Fibroblast of skin of right quadriceps (primary cell): ENCODE measurements at places on chromosomes 4 and X.

- DNase-seq, result no peak
These were observed 1.9 kb downstream of the SLC10A3 start for GRCh38 chrX:154488336-154489075.

DNA sequence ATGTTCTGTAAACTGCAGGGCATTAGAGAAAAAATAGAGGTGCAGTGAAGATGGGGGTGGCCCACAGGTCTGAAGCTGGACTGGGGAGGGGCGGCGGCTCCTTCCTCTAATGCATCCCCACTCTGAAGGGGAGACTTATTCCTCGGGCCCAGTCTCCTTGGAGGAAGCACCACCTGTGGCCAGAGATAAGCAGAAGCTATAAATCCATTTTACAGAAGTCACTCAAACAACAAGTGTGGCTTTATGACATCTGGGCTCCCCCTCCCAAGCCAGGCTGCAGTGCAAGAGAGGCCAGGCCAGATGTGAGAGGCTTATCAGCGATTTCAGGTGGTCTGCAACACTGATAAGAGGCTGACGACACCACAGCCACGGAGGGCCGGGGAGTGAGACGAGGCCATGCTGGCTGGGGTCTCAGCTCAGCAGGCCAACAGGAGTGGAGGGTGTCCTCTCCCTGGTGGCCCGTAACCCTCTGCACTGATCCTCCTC lies 15.8 kb downstream of the CYTL1 start:
- no peak for DNase-seq

DNA sequence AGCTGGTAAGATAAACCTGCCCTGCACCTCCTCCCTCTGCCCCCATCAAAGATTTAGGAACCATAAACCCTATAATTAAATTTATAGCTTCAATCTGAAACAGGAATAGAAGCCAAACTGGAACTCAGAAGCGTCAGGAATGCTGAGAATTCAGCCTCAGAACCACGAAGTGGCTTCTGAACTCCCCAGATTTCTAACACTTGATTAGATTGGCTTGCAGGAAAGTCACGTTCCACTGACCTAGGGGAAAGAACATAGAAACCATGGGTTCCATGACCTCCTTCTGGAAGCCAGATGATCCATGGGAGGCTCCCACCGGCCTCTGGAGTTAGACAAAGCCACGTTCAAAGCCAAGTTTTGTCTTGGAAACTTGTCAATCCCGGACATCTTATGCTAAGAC lies 356.5 kb downstream of the MID1IP1 start:
- peak; percentile 42 for DNase-seq

- no peak for DNase-seq
These were observed 911.2 kb downstream of the FSTL5 start for GRCh38 chr4:161252520-161253141.

DNA sequence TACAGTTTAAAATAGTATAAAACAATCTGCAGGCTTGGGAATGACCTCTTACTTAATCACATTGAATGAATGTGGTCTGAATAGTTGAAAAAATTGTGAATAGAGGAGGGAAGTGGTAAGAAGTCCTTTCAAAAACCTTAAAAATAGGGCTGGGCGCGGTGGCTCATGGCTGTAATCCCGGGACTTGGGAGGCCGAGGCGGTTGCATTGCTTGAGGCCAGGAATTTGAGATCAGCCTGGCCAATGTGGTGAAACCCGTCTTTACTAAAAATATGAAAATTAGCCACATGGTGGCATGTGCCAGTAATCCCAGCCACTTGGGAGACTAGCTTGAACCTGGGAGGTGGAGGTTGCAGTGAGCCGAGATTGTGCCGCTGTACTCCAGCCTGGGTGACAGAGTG lies 36.5 kb downstream of the HERC3 start:
- no peak for DNase-seq
